ENCODE measurements at places on chromosomes 7 and 10. TPM values are rescaled to one million over a fixed set of nuclear protein-coding genes. Genes with fewer than 3 reads are reported as not detected.

DNA sequence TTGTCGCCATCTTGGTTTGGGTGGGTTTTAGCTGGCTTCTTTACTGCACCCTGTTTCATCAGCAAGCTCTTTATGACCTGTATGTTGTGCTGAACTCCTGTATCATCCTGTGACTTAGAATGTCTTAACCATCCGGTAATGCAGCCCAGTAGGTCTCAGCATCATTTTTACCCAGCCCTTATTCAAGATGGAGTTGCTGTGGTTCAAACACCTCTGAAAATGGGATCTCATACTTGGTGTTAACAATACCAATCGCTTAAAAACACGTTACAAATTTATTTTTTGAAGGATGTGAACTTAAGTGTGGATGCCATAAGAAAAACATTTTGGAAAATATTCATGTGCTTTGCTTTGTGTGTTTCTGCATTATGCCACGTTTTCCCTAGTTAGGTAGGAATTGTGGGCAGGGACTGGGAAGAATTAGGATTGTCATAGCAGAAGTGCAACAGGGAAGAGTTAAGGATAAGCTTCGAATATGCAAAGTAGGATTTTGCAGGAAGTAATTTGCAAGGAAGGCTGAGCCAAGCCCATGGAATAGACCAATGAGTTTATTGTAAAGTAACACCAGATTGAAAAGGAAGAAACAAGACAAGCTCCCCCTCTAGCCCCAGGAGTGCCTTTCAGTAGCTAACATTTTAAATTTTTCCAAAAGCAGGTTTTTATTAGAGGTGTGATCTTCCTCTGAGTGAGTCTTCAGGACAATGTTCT, 56.4 kb downstream of the PRR15 start:
- no peak for DNase-seq

GRCh38 chr7:6640246-6640721, 3.2 kb downstream of the ZNF316 start:
- no peak for DNase-seq

DNA sequence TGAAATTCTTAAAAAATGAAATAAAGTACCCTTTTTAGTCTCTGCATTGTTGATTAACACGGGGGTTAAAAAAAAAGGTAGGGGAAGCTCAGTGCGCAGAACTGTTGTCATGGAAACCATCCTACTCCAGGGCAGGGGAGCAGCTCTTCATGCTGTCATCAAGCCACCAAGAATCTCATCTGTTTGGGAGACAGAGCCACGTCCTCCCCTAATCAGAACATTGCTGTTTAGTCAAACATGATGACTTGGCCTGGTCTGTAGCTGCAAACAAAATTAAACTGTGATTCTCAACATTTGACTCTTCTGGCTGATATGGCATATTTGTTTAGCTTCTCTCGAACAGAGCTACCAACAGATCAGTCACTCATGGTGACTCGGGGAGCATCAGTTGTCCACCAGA, 254.4 kb upstream of the KLF14 start:
- DNase-seq = peak; percentile 15

DNA sequence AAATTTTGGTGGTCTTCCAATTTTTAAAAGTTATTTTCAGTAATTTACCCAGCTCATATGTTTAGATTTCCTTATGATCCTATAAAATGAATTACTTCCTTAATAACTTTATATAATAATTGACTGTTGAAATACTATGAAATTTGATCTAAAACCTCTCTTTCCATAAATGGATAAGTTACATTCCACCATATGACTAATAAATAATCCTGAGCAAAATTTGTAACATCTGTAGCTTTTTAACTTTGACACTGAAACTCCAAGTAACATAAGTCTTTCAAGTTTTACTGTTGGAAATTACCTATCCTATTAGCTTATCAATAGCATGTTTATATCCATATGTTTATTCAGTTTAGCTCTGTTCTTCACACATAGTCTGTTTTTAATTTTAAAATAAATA, 85.3 kb downstream of the HECTD2 start:
- DNase-seq = no peak

TYSND1 gene
- 28.8 TPM for total RNA-seq

GRCh38 chr7:71769326-71769725, 637.4 kb downstream of the GALNT17 start:
- DNase-seq = no peak

DNA sequence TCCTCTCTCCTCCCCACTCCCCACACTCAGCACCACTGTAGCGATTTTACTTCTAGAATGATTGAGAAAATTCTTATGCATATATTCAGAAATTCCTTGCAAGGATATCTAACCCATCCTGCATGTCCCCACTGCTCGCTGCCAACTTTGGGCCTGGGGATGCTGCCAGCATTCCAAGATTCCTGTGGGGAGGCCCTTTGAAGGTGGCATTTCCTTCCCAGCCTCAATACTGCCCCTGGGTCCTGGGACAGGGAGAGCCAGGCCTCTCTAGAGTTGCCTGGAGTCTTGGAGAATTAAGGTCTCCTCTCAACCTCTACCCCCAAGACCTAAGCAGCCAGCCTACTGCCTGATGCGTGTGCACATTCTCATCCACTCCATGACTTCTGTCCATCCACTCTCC, 303.5 kb downstream of the NEBL start:
- DNase-seq = peak; percentile 30

DNA sequence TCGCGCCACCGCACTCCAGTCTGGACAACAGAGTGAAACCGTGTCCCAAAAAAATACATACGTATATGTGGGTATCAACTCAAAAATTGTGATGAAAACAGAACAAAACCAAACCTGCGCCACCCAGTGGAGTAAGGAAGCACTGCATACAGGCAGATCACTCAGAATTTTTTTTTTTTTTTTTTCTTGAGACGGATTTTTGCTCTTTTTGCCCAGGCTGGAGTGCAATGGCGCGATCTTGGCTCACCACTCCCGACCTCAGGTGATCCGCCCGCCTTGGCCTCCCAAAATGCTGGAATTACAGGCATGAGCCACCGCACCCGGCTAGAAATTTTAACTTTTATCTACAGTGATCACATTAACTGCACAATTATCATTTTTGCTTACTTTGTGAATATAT, 9.1 kb upstream of the TMEM236 start:
- peak; percentile 54 for DNase-seq

ADAMTS14 gene
- 0.63 TPM for total RNA-seq

DNA sequence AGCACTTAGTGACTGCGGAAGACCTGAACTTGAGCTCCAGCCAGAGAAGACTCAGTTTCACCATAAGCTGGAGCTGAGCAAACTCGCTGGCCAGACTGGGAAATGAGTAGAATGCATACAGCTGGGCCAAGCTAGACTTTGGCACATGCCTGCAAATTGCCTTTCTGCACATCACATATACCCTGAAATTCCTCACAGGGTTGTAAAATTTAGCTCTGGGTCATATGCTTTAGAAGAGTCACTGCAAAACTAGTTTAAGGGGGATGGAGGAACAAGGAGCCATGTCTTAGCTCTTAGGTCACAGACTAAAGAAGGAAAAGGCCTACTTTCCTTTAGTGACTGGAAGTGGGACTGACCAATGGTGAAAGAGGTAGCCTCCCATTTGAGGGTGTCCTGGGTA, 67.6 kb downstream of the PPP1R3C start:
- no peak for DNase-seq

DNA sequence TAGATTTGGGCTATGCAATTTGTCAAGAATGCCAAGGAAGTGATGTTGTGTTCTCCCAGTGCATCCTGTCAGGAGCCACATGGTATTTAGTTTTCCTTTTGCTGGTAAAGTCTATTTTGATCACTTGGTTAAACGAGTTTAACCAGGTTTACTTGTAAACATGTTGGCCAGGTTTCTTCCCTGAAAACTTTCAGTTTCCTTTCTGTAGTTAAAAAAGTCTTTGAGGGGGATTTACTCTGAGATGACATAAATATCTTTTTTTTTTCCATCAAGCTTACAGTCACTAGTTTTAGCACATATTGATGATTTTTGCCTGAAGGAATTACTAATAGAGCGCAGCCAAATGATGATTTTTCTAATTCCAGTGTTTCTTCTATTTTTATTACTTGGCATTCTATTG, 320.5 kb downstream of the PHF14 start:
- no peak for DNase-seq

ZNF32 gene
- 42.8 TPM for total RNA-seq

- DNase-seq = no peak
Measured at GRCh38 chr7:29270594-29271318, 76.2 kb downstream of the CHN2 start.

DNA sequence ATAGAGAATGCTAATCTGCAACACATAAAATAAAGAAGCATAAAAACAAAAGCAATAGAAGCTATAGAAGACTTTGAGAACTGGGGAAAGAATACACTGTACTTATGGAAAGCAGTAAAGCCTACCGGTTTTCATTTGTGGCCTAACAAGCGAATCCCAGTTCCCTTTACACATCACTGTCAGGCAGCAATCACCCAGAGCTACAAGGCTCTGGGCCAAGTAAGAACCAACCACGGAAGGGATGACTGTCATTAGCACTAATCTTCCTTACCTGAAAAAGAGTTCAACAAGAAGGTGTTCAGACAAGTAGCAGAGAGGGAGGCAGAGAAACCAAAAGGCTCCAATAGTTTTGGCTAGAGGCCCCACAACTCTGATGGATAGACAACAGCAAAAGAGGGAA, 15.0 kb downstream of the CCDC6 start:
- no peak for DNase-seq

- DNase-seq = peak; percentile 73
Measured at GRCh38 chr10:90224791-90225566, 523.6 kb downstream of the KIF20B start.

GRCh38 chr7:37448011-37448635, 541 bp downstream of the ELMO1 start:
- DNase-seq = peak; percentile 55

- no peak for DNase-seq
Measured at GRCh38 chr10:28783087-28783486, 105.8 kb downstream of the BAMBI start.

GRCh38 chr7:27091941-27092818, 3.6 kb downstream of the HOXA1 start:
- DNase-seq = no peak

- no peak for DNase-seq
Measured at GRCh38 chr7:68629-69028, 123.7 kb upstream of the FAM20C start.

All from cardiac muscle cell (in vitro differentiated cells and primary cell).